ENCODE measurements at places on chromosomes 12 and 14.

DNA sequence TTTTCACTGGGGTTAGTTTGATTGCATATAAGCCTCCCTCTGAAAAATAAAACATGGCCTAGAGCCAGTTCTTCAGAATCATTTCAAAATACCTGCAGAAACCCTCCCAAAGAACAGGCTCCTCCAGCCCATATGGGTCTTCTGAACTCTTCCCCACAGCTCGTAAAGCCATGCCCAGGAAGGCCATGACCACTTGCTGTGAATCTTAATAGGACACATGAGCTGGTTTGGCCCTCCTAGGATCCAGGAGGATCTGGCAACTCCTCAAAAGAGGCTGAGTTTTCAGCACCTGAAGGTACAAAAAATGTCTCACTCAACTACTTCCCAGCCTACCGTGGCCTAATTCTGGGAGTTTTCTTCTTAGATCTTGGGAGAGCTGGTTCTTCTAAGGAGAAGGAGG lies 2.4 kb downstream of the MYBPC1 start:
- no peak for DNase-seq
- no peaks in the 10 kb centered on the region for H3K4me1 ChIP-seq

GRCh38 chr14:77003960-77004710 lies 24.4 kb downstream of the IRF2BPL start:
- no peaks in the 10 kb centered on the region for H3K36me3 ChIP-seq
- peaks cover 39% of the 10 kb centered on the region for H3K27me3 ChIP-seq
- H3K4me1 ChIP-seq = peaks cover 21% of the 10 kb centered on the region
- H3K4me3 ChIP-seq = no peak overlapping the region

- H3K27me3 ChIP-seq = no peaks in the 10 kb centered on the region
- no peak for DNase-seq
- no peak overlapping the region for H3K4me3 ChIP-seq
- H3K36me3 ChIP-seq = peaks cover 6% of the 10 kb centered on the region
- H3K4me1 ChIP-seq = peaks cover 24% of the 10 kb centered on the region
Measured at GRCh38 chr12:122393817-122394216, 28.7 kb downstream of the CLIP1 start.

- H3K27me3 ChIP-seq = no peaks in the 10 kb centered on the region
- H3K27ac ChIP-seq = no peak overlapping the region
- H3K36me3 ChIP-seq = no peaks in the 10 kb centered on the region
- H3K4me1 ChIP-seq = no peaks in the 10 kb centered on the region
- no peak for DNase-seq
- H3K4me3 ChIP-seq = no peak overlapping the region
Measured at GRCh38 chr14:105737504-105738246, 211.3 kb downstream of the TMEM121 start.

GRCh38 chr14:77284066-77284465 lies 13.1 kb upstream of the NGB start:
- DNase-seq = no peak
- H3K27ac ChIP-seq = no peak overlapping the region
- H3K36me3 ChIP-seq = no peaks in the 10 kb centered on the region

- no peak overlapping the region for H3K4me3 ChIP-seq
- no peak overlapping the region for H3K27ac ChIP-seq
Measured at GRCh38 chr12:18552829-18553228, 185.0 kb downstream of the PLCZ1 start.

DNA sequence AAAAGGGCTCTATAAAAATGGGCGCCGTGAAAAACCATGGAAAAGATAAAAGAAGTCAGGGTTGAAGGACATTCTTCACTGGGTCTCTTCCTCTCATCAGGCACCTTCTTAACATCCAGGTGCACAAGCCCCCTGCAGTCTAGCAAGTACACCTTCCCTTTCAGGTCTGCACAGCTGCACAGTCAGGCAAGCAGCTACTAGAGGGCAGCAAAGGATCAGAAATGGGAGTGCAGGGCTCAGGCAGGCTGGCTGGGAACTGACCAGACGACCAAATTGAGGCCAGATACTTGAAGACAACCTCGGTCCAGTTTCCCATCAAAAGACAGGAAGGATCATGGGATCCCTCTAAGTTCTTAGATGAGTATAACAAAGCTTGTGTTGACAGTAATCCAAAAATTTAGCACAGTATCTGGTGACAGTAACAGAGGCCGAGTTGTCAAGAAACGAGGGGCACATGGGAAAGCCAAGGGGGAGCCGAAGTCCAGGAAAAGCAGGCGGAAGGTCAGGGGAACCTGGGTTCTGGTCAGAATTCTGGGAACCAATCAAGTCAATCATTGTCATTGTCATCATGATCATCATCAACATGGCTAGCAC lies 10.1 kb upstream of the GRIP1 start:
- no peak overlapping the region for H3K27ac ChIP-seq
- no peaks in the 10 kb centered on the region for H3K4me1 ChIP-seq
- peaks cover 23% of the 10 kb centered on the region for H3K27me3 ChIP-seq
- DNase-seq = peak; percentile 58

DNA sequence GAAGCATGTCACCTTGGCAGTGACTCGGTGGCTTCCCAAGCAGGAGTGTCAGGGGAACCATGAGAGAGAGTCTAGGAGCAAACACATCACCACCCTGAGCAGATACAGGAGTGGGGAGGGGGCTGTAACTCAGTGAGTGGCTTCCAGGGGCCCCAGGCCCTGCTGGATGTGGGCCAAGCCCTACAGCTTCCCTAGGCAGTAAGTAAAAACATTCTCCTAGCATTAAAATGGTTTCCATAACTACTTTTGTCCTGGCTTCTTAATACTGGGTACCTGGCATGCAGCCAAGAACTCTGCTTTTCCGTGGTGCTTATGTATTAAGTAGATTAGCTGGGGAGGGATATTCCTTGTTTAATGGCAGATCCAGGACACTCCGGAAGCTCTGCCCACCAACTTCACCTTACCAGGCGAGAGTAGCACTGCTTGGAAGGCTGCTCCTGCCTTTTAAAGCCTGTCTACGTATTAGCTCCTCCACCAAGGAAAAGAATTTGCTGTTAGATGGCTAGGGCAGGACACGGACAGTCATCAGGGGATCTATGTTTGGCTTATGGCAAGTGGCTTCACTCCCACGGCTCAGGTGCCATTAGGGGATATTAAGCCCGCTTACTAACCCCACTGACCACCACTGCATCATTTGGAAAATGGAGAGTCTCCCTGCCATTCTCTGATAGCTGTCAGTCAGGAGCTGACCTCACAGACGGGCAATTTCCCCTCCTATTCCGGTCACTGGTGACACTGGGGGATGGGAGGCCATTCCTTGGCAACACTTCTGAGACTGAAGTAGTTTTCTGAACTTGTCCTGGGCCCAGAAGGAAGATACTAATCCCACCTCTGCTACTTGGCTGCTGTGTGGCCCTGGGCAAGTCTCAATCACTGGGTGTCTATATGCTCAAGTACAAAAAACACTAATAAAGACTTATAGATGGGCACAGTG lies 22.8 kb downstream of the OTUB2 start:
- no peak for DNase-seq
- no peak overlapping the region for H3K27ac ChIP-seq
- H3K36me3 ChIP-seq = peaks cover 55% of the 10 kb centered on the region

DNA sequence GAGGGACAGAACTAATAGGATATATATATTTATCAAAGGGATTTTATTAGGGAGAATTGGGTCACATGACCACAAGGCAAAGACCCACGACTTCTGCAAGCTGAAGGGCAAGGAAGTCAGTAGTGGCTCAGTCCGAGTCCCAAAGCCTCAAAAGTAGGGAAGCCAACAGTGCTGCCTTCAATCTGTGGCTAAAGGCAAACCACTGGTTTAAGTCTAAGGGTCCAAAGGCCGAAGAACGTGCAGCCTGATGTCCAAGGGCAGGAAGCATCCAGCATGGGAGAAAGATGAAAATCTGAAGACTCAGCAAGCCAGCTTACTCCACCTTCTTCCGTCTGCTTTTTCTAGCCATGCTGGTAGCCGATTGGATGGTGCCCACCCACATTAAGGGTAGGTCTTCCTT lies 157.9 kb upstream of the CRY1 start:
- H3K4me1 ChIP-seq = no peaks in the 10 kb centered on the region
- DNase-seq = no peak
- no peak overlapping the region for H3K4me3 ChIP-seq
- H3K27me3 ChIP-seq = peaks cover 10% of the 10 kb centered on the region
- H3K36me3 ChIP-seq = no peaks in the 10 kb centered on the region

DNA sequence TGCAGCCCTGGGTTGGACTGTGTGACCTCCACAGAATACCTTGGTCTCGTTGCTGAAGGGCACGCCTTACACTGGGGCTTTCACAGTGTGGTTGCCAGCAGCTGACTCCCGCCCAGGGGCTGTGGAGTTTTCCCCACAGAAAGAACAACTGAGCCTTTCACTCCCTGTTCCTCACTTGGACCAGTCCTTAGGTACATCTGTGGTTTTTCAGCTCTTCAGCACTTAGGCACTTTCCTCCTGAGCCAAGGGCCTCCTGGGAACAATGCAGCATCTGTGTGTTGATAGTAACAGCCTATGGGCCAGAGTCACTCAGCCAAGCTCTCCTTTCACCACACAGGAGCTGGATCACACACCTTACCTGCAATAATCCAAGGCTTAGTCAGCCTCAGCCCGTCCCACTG lies 25.0 kb downstream of the ERP27 start:
- H3K36me3 ChIP-seq = peaks cover 79% of the 10 kb centered on the region
- H3K27ac ChIP-seq = no peak overlapping the region
- no peak overlapping the region for H3K4me3 ChIP-seq
- H3K4me1 ChIP-seq = peaks cover 4% of the 10 kb centered on the region

- H3K27ac ChIP-seq = no peak overlapping the region
- H3K4me3 ChIP-seq = no peak overlapping the region
- no peaks in the 10 kb centered on the region for H3K27me3 ChIP-seq
- DNase-seq = no peak
- no peaks in the 10 kb centered on the region for H3K4me1 ChIP-seq
Measured at GRCh38 chr12:119915894-119916510, 38.9 kb upstream of the CIT start.

DNA sequence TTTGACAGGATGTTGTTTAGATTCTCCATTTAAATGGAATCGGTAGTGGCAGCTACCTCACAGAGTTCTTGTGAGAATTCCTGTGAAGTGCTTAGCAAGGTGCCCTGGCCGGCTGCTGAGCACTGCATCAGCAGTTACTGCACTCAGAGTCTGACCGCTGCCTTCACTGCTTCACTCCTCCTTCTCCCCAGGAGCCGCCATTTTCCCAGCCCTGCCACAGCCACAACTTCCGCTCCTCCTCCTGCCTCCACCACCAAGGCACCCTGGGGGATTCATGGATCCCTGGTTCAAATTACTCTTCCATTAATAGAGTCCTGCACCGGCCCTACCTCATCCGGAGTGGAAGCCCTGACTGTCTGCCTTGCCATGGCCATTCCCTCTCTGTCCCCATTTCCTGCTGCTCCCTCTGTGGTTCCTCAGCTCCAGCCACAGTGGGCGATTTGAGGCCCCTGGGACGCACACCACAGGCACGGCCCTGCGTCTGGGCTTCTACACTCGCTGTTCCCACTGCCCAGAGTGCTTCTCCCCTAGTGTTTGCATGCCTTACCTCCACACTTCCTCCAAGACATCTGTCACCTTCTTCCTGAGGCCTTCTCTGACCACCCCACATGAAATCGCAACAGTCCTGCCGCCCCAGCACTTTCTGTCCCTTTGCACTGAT lies 210.3 kb downstream of the IPO8 start:
- H3K4me1 ChIP-seq = no peaks in the 10 kb centered on the region
- H3K27me3 ChIP-seq = no peaks in the 10 kb centered on the region
- DNase-seq = no peak
- H3K4me3 ChIP-seq = no peak overlapping the region
- H3K27ac ChIP-seq = no peak overlapping the region

- H3K4me3 ChIP-seq = no peak overlapping the region
- DNase-seq = no peak
- H3K4me1 ChIP-seq = peaks cover 66% of the 10 kb centered on the region
- no peaks in the 10 kb centered on the region for H3K27me3 ChIP-seq
Measured at GRCh38 chr12:93413064-93413463, 28.7 kb downstream of the UBE2N start.

GRCh38 chr12:69783365-69783764 lies 41.7 kb upstream of the MYRFL start:
- H3K4me3 ChIP-seq = no peak overlapping the region
- H3K27ac ChIP-seq = no peak overlapping the region
- H3K4me1 ChIP-seq = no peaks in the 10 kb centered on the region

DNA sequence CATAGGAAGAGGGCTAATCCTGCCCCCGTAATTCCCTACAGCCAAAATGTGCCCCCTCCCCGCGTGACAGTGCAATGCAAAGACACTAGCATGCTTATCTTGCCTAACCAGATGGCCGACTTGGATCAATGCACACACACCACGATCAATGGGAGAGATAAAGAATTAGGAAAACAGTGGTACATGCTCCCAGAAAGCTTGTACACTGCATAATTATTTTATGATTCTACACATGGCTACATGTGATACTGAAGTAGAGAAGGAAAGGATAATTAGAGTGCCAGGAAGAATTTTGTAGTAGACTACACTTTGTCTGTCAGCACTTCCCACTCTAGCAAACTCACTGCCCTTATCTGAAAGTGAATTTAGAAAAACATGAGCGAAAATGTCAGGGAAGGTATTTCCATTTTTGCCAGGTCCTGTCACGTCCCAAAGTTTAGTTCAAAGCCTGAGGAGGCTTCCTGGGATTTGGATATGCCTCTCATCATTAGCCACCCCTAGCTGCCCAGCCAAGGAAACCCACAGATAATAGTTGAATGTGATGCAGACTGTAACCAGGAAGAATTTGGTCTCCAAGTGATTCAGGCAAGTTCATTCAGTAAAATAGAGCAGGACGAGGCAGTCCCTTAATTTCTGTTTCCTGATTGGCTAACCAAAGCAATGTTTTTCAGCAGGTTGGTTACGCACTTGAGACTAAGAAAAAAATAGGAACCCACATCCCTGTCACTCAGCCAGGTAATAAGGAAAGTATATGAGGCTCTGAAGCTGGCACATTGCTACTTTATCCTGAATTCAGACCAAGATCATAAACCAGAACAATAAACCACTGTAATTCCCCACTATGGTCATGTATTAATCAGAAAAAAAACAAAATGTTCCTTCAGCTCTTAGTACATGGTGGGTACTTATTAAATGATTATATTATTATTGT lies 199.6 kb upstream of the OTX2 start:
- H3K27ac ChIP-seq = no peak overlapping the region
- no peaks in the 10 kb centered on the region for H3K27me3 ChIP-seq

DNA sequence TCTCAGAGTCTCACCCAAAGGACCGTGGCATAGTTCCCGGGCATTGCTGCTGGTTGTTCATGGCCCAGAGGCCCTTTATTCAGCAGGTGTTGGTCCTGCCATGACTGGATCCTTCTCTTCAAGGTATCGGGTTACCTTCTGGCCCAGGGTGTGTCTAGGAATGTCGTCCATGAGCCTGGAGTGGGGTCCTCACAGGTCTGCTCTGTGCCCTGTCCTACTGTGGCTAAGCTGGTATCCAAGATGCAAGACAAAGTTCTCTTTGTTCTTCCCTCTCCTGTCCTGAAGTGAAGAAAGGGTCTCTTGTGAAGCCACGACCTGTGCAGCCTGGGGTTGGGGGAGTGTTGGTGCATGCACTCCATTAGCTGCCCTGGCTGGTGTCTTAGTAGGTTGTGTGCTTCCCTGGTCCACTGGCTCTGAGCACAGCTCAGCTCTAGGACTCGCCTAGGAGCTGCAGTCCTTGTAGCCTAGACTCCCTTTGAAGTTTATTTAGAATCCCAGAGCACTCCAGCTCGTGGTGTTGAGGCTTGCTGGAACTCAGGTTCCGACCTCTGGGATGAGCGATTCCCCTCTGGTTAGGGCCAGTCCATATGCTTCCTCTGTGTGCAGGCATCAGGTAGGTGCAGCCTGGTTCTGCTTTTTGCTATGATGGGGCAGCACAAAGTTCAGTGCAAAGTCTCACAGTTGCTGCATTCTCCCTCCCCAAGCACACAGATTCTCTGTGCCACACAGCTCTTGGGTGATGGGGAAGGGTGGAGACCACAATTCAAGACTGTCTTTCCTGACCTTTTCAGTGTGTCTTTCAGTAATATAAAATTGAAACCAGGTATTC lies 117.4 kb downstream of the NUBPL start:
- no peak overlapping the region for H3K4me3 ChIP-seq
- no peaks in the 10 kb centered on the region for H3K36me3 ChIP-seq
- H3K27me3 ChIP-seq = no peaks in the 10 kb centered on the region
- no peak overlapping the region for H3K27ac ChIP-seq

Data from activated naive CD4-positive, alpha-beta T cell treated with anti-CD3 and anti-CD28 coated beads, Interleukin-2, amount 10 ng/mL, durations not matched to agents 7 days and 5 days (primary cell).